ENCODE measurements at places on chromosomes 16 and 17.

GRCh38 chr17:77146246-77146632 lies 5.5 kb downstream of the SEC14L1 start:
- no peak for DNase-seq

DNA sequence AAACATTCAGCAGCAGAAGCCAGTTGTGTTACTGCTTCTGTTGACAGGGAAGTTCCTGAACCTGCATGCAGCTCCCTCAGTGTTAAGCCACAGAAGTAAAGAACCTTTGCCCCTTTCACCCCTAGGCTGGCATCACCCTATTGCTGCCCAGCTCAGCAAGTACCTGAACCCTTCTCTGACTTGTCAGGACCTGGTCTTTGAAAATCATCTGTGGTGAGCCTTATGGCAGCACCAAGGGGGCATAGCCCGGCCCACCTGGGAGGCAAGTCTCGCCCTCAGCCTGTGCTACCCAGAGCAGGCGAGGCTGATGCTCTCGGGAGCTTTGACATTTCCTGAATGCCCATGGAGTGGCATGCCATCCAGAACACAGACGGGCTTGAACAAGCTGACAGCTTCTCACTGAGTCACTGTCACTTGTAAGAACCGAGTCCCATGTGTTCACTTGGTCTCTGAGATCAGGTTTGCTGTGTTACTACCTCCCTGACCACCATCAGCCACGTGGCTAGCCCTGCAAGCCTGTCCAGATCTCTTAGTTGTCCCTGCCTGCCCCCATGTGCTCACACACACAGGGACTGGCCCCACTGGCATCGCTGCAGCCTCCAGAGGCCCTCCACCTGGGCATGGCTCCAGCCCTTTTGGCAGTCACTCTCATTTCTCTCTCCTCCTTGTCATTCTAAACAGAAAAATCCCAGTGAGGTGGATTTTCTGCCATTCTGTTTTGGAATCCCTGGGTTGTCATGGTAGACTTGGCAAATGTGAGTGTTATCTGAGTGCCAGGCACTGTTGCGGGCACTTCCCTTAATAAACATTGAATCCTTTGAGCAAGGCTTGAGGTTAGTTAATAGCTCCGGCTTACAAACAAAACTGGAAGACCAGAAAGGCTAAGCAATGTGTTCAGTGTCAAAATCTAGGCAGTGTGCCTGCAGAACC lies 2.9 kb upstream of the CARMIL2 start:
- DNase-seq: no peak

GRCh38 chr16:54431041-54431996 lies 144.7 kb upstream of the IRX3 start:
- no peak for DNase-seq

GRCh38 chr17:58615768-58616659 lies 75.8 kb downstream of the TEX14 start:
- no peak for DNase-seq

- no peak for DNase-seq
Observed at GRCh38 chr17:64216338-64217248, 46.5 kb downstream of the TEX2 start.

GRCh38 chr17:41153856-41154255 lies 4.2 kb upstream of the KRTAP4-5 start:
- no peak for DNase-seq

Data from stimulated activated CD4-positive, alpha-beta T cell treated with anti-CD3 and anti-CD28 coated beads, Interleukin-15, amount 100 ng/mL, for 1 hour (primary cell).